Glomerular endothelial cell (primary cell): ENCODE measurements at places on chromosomes 12 and 14. TPM values are rescaled to one million over a fixed set of nuclear protein-coding genes. Genes with fewer than 3 reads are reported as not detected.

DNA sequence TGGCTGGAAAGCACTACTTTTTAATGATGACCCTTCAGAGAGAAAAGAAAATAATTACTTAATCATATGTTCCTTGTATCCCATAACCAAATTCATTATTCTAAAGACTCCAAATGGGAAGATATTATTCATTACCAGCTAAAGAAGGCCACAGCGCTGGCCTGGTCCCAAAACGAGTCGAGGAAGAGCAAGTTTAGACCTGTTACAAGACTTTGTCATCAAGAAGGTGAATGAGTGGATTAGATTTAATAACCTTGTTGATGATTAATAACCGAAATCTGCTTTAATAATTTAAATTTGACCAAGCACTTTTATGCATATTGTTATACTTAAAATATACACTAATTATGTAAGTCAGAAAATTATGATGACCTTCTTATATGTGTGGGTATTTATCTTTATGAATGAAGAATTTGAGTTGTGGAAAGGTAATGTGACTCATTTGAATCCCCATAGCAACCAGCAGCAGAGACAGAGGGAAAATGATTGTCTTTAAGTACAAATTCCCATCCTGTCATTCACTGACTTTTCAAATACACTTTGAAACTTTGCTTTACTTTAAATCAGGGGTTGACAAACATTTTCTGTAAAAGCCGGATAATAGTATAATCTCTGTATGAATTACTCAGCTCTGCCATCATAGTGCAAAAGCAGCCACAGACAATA is 200.3 kb upstream of the NPAS3 start:
- no peak for DNase-seq

GRCh38 chr14:88276923-88277596 is 46.0 kb downstream of the KCNK10 start:
- no peak for DNase-seq

GRCh38 chr12:2794191-2794735 is 507 bp upstream of the FKBP4 start:
- no peak for DNase-seq

GRCh38 chr12:3036901-3037600 is 40.1 kb upstream of the TSPAN9 start:
- no peak for DNase-seq

DNA sequence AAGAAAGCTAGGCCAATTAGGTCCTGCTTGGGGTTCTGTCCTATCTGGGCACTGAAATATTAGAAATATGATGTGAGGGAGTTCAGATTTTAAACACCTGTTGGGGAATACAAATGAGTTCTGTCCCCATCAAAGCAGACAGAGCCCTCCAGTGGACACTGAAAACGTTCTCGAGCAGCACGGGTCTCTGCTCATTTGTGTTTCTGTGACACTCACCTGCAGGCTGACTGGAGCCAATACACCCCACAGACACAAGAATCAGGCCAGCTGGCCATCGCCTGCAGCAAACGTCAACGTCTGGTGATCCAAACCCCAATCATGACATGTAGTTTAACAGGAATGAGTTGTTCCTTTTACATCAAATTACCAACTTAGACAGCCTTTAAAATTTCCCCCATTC is 493.4 kb upstream of the TMEM132C start:
- no peak for DNase-seq

DNA sequence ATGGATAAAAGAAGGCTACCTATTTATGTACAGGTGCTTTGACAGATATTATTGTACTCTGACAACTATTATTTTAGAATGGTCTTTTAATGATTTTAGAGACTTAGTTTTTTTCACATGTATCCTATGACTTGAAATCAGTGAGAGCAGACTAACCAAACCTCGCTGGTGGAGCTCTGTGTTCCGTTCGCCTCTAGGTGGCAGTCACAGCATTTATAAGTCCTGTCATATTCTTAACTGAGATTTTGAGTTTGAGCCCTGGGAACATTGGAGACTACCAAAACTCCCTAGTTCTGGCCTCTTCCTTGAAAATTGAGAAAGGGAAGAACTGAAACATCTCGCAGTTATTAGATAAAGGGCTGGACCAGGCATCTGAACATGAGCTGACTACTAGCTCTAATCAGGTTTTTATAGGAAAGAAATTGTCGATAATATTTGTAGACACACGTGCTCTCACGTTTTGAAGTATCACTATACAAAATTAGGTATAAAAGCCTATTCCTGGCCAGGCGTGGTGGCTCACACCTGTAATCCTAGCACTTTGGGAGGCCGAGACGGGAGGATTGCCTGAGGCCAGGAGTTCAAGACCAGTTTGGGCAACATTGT is 48.3 kb downstream of the TTLL5 start:
- peak; percentile 64 for DNase-seq

GRCh38 chr14:99524804-99525698 is 43.8 kb downstream of the CCNK start:
- no peak for DNase-seq

- DNase-seq: no peak
These were observed 181.8 kb downstream of the FUT8 start for GRCh38 chr14:65594153-65594881.

DNA sequence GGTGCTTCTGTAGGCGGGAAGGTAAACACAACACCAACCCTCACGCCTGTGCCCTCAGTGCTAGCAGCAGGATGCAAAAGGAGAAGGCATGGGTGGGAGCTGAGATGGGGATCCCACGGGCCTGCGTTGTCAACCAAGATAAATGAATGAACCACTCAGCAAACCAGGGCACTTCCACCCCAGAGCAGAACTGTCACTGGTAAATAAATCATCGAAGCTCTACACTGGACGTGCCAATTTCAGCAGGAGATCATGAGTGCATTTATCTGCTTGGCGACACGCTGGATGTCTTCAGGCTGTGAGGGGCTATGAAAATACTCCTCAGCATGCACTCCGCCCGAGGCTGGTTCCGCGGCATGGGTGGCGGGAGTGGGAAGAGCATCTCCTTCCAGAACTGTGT is 33.2 kb downstream of the HSPB8 start:
- no peak for DNase-seq

MFAP5 gene
- total RNA-seq: 0.92 TPM in 1 of 2 replicates, not detected in the other

- DNase-seq: peak; percentile 60
These were observed 72.8 kb downstream of the GALNT4 start for GRCh38 chr12:89451841-89452251.

- no peak for DNase-seq
These were observed 41.9 kb downstream of the RAD52 start for GRCh38 chr12:907413-908185.

- no peak for DNase-seq
These were observed 77.3 kb upstream of the LTA4H start for GRCh38 chr12:96112733-96113132.

RIMBP2 gene
- not detected in 2 replicates for total RNA-seq

- no peak for DNase-seq
These were observed 225.0 kb upstream of the G2E3 start for GRCh38 chr14:30333934-30334333.

CCDC196 gene
- total RNA-seq: not detected in 2 replicates

ZBTB1 gene
- 31.0 and 34.2 TPM in 2 replicates for total RNA-seq

DNA sequence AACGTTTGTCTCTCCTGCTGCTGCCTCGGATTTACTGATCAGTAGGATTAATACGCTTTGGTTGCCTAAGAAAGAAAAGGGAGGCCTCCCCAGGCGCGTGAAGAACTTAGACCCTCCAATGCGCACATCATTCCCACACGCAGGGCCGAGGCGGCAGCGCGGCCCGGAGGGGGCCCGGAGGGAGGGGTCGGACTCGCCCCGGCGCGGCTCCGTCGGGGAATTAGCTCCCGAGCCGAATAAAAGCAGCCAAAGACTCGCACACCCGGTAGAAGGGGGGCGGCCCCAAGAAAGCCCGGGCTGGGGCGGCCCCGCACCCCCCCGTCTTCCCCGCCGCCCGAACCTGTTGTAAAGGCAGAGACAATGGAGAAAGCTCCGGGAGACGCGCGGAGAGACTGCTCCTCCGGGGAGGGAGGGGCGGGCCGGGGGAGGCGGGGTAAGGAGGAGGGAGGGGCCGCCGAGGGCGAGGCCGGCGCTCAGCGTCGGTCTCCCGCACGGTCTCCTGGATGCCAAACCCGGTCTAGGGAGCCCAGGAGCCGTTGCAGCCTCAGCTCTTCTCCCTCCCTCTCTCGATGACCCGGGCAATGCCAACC is at the start of gene NELL2:
Gene NELL2 (minus strand): TSS at position 362 of the 590 bp plus-strand sequence. CDS start 446 bp downstream, outside the sequence.
- DNase-seq: no peak

FRS2 gene
- 22.2 and 31.2 TPM in 2 replicates for total RNA-seq

KRT73 gene
- total RNA-seq: not detected in 2 replicates
